ENCODE measurements at places on chromosomes 7 and 10. TPM values are rescaled to one million over a fixed set of nuclear protein-coding genes. Genes with fewer than 3 reads are reported as not detected.

DNA sequence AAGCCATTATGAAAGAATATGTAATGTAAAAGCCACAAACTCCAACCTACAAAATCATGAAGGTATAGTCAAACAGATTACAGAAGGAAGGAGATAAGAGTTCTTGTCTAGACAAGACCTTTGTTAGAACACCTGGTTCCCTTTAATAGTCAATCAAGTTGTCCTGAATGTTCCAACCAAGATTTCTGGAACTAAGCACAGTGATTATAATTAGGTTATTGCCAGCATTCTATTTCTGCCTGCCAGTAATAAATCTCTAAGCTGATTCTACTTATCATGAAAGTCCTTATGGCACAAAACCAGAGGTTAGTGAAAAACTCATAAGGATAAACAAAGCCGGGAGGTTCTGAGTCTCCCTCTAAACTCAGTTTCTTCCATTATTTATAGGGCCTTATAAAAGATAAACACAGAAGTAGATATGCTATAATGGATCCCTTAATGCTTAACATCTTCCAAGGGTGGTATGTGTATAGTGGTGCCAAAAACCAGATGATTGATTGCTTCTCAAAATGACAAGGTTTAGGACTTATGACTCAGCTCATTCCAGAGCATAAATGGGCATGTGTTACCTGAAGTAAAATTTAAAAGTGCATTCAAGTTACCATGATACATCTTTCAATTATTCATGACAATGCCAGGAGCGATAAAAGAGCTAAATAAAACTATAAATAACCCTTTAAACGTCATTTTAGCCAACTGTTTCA, 237.2 kb downstream of the CSTF2T start:
- peak; percentile 1 for DNase-seq

GRCh38 chr7:120421151-120421651, 148.2 kb downstream of the KCND2 start:
- no peak for DNase-seq

- no peak for DNase-seq
These were observed 111.0 kb upstream of the ANLN start for GRCh38 chr7:36278620-36279172.

GRCh38 chr7:91251877-91252276, 12.4 kb upstream of the FZD1 start:
- DNase-seq: no peak

GRCh38 chr7:20828947-20829346, 42.3 kb upstream of the SP8 start:
- no peak for DNase-seq

GRCh38 chr10:73800560-73801252, 10.7 kb downstream of the NDST2 start:
- DNase-seq: no peak

DNA sequence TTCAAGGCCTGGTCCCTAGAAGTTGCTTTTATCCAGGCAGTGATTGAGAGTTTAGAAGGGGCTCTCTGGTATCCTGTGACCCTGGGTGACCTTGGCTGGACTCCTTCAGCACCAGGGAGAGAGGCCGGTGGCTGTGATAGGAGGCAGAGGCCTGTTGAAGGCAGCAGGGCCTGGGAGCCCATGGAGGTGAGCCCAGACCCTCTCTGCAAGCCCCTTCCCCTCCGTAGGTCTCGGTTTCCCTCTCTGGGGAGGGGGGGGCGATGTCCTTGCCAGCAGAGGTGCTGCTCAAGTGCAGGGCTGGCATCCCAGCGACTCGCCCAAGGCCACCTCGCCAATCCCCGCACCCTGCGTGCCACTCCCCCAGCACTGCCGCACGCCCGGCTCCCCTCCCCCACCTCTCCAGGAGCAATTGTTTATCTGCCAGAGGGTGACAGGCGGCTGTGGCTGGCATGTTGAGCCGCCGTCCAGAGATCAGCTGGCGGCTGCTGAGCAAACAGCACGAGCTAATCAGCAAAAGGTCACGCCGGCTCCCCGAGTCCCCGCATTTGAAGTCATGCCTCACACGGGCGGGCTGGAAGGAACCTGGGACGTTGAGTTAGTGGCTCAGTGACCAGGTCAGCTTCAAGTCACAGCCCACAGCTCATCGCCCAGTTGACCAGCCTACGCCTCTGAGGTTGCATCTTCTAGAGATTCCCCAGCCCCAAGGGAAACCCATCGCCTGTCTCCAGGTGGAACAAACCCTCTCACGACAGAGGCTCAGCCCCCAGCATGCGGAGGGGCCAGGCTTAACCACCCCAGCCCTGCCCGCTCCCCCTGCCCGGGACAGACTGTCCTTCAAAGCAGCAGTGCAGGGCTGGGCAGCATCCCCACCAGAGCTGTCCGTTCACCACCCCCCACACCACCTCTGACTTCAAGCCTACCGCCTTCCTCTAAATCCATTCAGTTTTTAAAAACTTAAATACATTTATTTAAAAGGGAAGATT, 43.7 kb downstream of the ELFN1 start:
- DNase-seq: no peak

GRCh38 chr10:75040576-75040975, 70.9 kb upstream of the SAMD8 start:
- no peak for DNase-seq

GRCh38 chr10:28620251-28620650, 57.1 kb upstream of the BAMBI start:
- no peak for DNase-seq

- DNase-seq: no peak
These were observed 52.7 kb downstream of the GNA12 start for GRCh38 chr7:2791390-2791789.

DNA sequence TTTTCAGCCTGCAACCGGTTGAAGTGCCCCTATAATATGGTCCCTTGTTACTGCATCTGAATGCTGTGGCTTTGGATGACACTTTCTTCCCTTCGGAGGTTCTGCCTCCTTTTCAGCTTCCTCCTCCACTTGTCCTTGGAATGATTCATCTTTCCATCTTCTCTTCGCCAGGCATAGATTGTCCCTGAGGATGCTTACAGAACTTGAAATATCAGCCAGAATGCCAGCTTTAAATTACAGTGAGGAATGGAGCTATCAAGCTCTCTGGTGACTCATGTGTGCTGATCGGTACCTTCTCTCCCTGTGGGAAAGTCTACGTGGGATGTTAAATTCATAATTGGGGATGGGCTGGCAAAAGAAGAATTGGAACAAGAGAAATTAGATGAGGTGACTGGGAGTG, 45.9 kb upstream of the PDK4 start:
- DNase-seq: peak; percentile 24

DNA sequence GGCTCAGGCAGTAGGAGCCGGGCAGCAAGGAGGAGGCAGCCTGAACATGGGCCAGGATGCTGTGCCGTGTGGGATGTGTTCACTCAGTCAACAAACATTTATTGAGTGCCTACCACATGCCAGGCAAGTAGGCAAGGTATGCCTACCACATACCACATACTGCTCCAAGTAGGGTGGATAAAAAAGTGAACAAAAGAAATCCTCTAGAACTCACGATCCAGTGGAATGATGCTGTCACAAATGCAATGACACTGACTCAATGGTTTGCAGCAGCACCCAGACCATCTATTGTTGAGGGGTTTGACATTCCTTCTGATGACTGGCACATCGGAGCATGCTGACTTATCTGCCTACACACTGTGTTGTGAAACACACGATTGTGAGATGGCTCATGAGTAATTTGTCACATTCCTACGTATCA, 413.5 kb downstream of the NRG3 start:
- peak; percentile 81 for DNase-seq

GRCh38 chr7:29848941-29849340, 42.6 kb downstream of the WIPF3 start:
- no peak for DNase-seq

DNA sequence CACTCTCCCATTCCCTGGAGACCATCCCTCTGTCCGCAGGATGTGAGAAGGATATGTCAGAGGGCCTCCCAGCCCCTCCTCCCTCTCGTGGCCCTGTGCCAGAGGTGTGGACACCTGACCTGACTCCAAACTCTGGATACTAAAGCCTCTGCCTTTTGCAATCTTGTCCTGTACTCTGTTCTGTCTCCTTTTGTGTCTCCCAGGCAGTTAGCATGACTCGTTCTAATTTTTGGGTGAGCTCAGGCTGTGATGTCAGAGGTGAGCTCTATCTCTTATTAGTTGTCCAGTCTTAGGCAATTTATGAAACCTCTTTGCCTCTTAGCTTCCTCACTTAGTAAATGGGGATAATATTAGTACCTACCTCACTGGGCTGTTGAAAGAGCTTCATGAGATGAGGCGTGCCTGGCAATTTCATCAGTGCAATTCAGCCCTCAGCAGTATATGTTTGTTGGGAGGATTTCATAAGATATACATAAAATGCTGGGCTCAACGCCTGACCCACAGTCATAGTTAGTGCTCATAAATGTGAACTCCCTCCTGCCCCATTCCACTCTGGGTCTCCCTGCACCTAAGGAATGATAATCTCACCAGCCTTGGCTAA, 10.9 kb downstream of the MARVELD1 start:
- peak; percentile 32 for DNase-seq

GRCh38 chr10:98357194-98357822, 57.7 kb downstream of the PYROXD2 start:
- no peak for DNase-seq

TCAF2 gene
- total RNA-seq: 3.3 TPM

PPP1R17 gene
- not detected for total RNA-seq

All from HT1080 (cell line).